Psoas muscle (tissue), 8 donors: ENCODE measurements at places on chromosomes 6 and 20. TPM values are rescaled to one million over a fixed set of nuclear protein-coding genes. Genes with fewer than 3 reads are reported as not detected.

GRCh38 chr6:47235421-47235820, 74.3 kb downstream of the TNFRSF21 start:
- DNase-seq = no peak

- no peak for DNase-seq
These were observed 69.8 kb downstream of the MYB start for GRCh38 chr6:135250751-135251497.

DNA sequence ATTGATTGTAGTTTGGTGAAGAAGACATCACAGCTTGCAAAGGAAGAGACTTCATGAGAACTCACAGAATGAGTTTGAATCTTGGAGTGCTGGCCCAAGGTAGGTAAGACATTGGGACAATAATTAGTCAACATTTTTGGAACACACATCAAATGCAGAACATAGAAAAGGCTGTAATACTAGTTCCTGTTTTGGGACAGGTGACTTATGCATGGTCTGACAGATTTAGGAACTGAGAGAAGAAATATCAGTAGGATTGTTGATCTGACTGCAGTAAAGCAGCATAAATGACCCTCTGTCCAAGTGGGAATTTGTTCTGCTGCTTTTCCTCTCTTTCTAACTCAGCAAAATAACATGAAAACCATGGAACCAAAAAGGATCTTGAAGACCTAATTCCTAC, 102.3 kb upstream of the MAP3K7 start:
- DNase-seq = no peak

- DNase-seq = no peak
These were observed 65.5 kb downstream of the TSHZ2 start for GRCh38 chr20:53037621-53038020.

DNA sequence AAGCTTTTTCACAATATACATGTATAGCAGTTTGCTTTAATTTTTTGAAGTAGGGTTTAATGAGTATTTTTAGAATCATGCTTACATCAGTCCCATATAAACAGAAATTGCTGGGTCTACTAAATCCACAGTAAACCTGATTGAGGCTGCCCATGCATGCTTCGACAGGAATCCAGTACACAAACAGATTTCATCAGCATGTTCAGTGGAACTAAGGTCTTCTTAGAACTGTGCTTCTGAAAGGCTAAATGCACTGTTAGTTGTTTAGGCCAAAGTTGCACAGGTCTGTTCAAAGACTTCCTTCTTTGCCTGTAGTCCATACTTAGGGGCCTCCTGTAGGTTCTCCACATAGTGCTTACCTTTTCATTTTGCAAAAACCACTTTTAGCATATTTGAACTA, 42.5 kb upstream of the THBS2 start:
- no peak for DNase-seq

GRCh38 chr6:9057937-9058336, 622.6 kb upstream of the SLC35B3 start:
- no peak for DNase-seq

DNA sequence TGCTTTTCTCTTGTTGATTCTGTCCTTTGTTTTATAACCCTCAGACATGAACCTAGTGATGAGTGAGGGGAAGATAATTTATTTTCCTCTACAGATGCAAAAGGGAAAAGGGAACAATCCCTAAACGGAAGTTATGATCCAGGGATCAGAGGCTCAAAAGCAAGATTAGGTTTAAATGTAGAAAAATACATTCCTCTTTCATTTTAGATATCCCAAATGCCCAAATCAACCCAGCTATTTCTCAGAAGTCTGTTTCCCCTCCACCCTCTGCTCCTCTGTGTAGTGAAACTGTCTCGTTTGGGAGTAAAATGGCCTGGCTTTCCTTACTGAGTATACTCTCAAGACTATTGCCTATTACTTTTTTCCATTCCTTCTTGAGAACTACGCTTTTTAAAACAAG, 97.1 kb downstream of the PRL start:
- DNase-seq = no peak

- DNase-seq = no peak
These were observed 714.6 kb downstream of the CD109 start for GRCh38 chr6:74410630-74411029.

DNA sequence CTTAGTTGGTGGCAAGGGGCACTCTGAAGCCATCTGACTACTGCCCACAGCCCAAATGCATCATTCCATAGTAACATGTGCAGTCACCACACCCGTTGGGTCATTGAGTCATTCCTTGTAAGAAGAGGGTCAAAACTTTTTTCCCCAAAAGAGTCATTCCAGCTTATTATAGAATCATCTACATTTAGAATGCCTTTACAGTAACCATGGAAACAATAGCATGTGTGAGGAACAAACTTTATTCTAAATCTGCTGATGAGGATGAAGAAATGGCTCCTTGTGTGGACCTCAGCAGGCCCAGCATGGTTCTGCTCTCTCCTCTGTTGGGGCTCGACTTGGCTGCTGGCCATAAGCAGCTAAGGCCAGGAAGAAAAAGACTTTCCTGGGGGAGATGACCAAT, 111.2 kb upstream of the PTPRT start:
- DNase-seq = no peak

GRCh38 chr6:151536188-151536479, 42.3 kb downstream of the CCDC170 start:
- no peak for DNase-seq

- no peak for DNase-seq
These were observed 356.6 kb downstream of the PREX1 start for GRCh38 chr20:48471176-48471575.

DNA sequence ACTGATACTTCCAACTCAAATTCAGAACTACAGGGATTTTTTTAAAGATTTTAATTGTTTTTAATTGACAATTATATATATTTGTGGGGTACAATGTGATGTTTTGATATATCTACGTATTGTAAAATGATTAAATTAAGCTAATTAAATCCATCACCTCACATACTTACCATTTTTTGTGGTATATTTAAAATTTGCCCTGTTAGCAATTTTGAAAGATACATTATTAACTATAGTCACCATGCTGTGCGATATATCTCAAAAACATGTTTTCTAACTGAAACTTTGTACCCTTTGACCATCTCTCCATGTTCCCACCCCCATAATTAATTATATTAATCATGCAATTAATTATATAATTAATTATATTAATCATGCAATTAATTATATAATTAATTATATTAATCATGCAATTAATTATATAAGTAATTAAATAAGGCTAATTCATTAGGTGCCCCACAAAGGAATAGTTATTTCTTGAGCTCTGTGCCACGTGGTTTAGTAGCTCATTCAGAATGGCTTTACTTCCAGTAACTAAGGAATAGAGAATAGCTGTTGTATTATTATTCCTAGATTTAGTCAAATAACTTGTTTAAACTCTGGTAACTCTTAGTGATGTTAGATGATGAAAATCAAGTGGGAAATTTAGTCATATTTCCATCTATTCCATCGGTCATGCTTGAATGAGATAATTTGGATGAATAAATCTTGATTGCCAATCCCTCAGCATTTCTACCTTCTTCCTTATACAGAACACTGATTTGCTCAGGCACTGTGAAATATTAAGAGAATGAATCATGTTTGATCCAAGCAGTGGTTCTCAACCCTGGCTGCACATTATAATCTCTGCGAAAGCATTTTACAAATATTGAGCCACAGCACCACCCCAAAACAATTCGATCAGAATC, 25.1 kb downstream of the LOC128125822 start:
- DNase-seq = no peak

- no peak for DNase-seq
These were observed 51.9 kb downstream of the TMEM242 start for GRCh38 chr6:157271441-157271840.

LST1 gene
- 1.8 TPM for total RNA-seq

RGS17 gene
- total RNA-seq = not detected

TUBB2A gene
- total RNA-seq = 32.1 TPM

GRM1 gene
- total RNA-seq = not detected

BACH2 gene
- total RNA-seq = 6.3 TPM
